D721Med (cell line): ENCODE measurements at places on chromosomes 4 and X.

DNA sequence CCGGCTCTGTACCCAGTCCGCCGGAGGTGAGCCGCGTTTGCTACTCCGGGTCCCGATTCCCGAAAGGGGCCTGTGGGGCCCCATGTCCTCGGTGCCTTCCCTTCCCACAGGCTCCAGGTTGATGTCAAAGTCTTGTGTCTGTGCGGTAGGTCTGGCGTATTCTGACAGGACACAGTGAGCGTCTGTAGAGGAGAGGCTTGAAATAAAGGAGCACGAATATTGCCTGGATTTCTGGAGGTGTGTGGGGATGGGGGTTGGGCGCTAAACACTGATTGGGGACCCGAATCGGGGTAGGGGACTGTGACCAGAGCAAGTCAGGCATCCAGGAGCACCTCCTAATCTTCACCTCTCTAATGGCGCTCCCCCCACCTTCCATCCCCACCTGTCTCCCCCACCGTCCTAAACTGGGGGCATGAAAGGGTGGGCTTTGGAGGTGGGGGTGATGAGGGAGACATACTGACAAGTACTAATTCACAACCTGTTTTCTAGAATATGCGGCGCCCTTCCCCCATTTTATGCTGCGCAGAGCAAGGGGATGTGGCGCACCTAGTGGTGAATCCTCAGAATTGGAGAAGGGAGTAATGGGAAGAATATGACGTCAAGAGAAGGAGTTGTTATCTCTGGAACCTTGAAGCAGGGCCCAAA is 855 bp downstream of the GPRASP2 start:
- peak; percentile 19 for DNase-seq

DNA sequence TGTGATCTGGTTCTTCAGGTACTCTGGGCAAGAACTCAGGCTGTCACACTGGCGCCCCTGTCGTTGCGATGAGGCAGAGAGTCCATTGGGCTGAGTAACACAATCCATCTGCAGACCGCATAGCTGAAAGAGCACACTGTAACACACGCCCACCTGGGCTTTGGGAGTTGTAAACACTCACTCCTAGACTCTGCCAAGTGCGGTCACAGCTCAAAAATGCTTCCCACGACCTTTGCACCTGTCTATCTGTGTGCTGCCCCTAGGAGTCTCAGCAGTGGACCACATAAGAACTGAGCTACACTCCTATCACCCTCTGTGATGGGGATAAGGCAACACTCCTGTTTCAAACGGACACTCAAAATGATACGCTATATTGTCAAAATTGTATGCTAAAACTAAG is 2028.3 kb downstream of the PCDH7 start:
- DNase-seq: no peak

DNA sequence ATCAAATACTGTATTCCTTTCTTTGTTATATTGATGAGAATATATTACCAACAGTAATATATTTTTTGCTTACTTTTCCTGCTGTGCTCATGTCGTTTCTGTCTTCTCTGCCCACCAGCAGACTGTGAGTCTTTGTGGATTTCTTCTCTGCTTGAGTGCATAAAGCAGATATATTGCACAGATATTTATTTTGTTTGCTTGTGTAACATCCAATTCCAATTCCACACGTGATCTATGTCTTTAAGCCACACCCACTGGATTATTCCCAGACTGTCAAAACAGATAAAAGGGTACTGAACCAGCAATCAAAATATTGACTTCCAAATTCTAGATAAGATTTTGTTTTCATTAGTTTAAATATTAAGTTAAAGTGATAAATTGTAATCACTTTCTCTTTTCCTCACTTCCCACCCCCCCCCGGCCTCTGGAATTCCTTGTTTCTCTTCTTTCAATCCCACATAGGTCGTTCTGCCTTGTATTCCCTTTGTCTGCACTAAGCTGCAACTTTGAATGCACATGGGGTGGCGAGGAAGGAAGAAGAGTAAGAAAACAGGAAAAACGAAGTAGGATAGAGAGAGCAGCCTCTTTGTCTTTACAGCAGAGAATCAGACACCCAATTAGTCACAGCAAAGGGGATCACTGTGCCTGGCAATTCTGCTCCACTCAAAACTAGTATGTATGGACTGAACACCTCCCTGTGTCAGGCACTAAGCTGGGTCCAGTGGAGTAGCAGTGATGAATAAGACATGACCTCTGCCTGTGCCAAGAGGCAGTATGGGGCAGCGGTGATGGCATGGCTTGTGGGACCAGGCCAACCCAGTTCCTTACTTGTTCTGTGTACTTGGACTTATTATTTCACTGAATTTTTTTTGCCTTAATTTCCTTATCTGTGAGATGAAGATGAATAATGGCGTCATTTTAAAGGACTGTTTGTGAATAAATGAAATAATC is at the start of gene ADH1B:
Gene ADH1B, minus strand, starts transcription at position 161 of the 951 bp plus-strand sequence. Its CDS starts 70 bp downstream, at position 91.
- DNase-seq: no peak

DNA sequence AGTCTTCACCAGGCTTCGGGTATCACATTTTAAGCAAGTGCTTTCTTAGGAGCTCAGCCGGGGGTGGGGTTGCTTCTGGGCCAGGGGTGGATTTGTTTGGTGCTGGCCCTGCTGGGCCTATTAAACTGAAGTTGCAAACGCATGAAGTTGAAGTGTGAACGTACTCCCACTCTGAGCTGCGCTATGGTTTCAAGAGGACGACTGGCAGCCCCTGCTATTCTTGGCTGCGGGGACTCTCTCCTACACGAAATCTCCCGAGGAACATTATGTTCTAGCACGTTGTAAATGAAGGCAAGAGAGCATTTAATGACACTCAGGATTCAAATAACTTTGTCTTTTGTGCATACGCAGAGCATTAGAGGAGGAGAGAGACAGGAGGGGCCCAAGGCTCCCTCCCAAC is 401.3 kb upstream of the BOD1L1 start:
- no peak for DNase-seq

- DNase-seq: no peak
These were observed 557.2 kb upstream of the GRID2 start for GRCh38 chr4:91746551-91746950.

DNA sequence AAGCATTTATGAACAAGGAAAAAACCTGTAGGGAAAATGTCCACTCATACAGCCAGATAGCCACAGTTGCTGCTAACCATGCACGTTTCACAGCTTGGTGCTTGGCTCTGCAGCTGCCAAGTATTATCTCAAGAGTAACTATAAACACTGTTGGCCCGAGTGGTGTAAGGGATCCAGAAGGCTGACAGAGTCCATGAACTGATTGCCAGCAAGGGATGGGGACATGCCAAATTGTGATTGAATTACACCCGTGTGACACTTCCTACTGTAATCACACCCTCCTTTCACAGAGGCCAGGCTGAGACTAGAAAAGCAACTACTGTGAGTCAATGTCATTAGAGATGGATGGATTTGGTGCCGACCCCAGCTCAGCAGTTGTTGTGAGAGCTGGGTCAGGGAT is 223.9 kb upstream of the ANKRD50 start:
- DNase-seq: no peak

GRCh38 chrX:84168574-84168973 is 19.4 kb downstream of the RPS6KA6 start:
- no peak for DNase-seq

DNA sequence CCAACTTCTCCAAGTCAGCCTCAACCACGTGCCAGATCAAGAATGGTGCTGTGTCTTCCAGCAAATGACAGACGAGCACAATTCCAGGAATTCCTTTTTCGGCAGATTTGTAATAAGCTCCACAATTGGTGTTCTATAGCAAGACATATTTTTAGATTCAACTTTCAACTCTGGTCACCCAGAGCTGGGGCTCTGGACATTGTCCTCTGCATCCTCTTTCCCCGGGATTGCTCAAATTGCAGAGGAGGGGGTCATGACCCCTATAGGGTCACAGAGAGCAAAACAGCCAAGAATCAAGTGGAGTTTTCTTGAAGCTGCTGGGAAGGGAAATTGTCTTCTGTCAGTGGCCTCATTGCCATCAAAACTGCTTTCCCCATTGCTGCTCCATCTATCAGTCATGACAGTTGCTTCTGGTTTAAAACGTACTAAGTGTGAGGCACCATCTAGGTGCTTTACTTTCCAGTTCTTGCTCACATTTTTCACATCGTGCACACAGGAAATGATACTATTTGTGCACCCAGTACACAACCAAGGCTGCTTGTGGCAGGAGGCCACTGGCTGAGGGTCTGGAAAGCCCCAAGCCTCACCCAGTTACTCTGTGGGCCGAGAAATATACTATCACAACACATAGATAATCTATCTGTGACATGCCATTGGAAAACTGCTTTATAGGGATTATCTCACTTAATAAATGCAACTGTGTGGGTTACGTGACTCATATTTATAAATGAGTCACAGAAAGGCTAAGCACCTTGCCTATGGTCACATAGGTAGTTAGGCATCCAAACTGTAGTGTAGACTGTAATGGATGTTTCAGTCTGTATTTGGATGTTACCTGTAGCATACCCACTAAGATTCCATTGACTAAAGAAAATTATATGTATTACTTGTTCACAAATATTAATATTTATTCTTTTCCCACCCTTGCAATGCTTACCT is 91.7 kb upstream of the PHOX2B start:
- no peak for DNase-seq

GRCh38 chr4:146916479-146917076 is 29.1 kb downstream of the TTC29 start:
- no peak for DNase-seq

DNA sequence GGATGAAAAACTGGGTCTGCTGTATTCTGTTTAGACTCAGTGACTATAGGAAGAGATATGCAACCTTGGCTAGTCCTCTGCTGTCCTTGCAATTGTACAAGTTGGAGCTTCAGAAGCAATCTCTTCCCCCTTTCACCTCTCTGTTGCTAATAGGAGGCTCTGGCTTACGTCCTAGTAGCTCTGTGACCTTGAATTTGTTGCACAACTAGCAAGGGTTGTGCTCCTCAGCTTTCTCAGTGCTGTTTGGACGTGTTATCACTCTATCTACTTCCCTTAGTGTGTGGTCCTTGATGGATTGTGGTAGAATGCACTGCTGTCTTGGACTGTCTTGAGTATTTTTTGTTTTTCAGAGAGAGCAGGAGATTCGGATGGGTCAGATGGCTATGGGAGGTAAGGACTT is 3.4 kb upstream of the ITGB1BP2 start:
- DNase-seq: no peak

GRCh38 chr4:68865188-68865638 is 49.4 kb downstream of the UGT2B10 start:
- DNase-seq: no peak

- DNase-seq: no peak
These were observed 11.8 kb upstream of the HPGDS start for GRCh38 chr4:94354474-94354896.

- DNase-seq: no peak
These were observed 32.2 kb upstream of the STX18 start for GRCh38 chr4:4574052-4574451.

DNA sequence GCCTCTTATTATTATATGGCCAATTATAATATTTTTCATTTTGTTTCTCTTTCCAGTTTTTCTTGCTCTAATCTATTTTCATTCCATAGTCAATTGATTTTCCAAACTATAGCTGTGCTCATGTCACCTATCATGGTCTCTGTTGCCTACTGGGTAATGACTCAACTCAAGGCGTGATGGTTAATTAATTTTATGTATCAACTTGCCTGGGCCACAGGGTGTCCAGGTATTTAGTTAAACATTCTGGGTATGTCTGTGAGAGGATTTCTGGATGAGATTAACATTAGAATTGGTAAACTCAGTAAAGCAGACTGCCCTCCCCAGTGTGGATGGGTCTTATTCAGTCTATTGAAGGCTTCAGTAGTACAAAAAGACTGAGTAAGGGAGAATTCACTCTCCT is 9.9 kb downstream of the FHIP1A start:
- no peak for DNase-seq

DNA sequence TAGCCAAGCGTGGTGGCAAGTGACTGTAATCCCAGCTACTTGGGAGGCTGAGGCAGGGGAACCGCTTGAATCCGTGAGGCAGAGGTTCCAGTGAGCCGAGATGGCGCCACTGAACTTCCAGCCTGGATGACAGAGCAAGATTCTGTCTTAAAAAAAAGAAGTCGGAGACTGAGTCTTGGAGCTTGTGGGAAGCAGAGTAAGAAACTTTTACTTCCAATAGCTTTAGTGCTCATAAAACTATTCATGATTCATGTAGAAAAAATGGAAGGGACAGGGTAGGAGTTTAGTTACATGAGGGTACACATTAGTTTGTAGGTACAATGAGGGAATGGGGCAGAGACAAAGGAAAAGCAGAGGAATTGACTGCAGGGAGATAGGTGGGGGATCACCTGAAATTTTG is 19.3 kb downstream of the RAP2C start:
- DNase-seq: no peak

DNA sequence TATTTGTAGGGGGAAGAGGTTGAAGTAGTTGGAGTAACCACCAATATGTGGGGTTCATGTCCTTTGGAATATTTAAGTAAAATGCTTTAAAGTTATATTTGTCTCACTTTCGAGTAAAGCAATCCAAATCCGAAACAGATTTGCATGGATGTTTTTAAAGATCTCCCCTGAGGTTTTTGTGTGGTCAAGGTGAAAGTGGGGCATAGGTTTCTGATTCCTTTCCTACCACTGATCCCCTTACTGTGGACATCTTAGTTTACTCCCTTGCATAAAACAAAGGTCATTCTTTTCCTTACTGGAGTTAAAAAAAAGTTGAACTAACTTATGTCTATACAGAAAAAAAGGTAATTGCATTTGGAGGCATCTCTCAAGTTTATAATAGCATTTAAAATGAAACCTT is 71.9 kb upstream of the PHOX2B start:
- no peak for DNase-seq

GRCh38 chr4:151960449-151961230 is 199.8 kb upstream of the GATB start:
- no peak for DNase-seq

DNA sequence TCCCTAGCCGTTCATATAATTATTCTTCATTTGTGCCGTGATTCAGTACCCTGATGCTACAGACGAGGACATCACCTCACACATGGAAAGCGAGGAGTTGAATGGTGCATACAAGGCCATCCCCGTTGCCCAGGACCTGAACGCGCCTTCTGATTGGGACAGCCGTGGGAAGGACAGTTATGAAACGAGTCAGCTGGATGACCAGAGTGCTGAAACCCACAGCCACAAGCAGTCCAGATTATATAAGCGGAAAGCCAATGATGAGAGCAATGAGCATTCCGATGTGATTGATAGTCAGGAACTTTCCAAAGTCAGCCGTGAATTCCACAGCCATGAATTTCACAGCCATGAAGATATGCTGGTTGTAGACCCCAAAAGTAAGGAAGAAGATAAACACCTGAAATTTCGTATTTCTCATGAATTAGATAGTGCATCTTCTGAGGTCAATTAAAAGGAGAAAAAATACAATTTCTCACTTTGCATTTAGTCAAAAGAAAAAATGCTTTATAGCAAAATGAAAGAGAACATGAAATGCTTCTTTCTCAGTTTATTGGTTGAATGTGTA is 7.0 kb downstream of the SPP1 start:
- DNase-seq: no peak

DNA sequence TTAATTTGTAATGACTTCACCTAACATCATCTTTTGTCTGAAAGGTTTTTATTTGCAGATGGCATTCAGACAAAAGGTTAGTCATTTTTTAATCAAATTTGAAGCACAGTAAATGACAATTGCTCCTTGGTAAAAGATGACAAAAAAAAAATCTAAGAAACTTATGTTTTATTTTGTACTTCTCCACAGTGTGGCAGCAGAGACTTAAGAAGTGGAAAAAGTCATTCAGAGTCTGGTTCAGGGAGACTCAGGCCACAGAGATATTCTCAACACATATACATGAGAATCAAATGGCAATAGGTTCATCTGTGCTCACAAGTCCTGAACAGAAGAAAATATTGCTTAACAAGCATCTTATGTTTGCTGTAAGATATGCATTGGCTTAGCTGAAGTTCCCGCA is 436.2 kb downstream of the KCNIP4 start:
- no peak for DNase-seq
